ENCODE measurements at places on chromosomes 4 and X.
A peak's percentile ranks its signal among the peaks of the same experiment; 100 is the strongest.

GRCh38 chr4:76931087-76931486 is 18.5 kb upstream of the SEPTIN11 start:
- no peak for DNase-seq

DNA sequence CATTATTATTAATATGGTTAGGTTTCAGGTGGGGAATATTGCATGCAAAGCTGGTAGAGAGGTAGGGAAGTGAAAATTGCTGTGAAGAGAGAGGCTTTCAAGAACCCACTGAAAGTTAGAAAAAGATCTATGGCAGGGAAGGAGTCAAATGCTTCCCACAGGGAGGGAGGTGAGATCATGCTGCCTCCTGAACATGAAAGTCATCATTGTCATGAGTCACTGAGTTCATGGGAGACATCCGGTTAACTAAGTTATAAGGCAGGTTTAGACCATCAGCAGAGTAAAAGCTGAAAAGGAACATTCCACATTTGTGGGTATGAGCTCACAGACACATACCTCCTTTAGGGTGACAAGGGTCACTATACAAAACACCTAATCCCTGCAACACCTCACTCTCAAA is 16.2 kb downstream of the GATB start:
- no peak for DNase-seq

GRCh38 chrX:104310090-104310489 is 55.4 kb upstream of the ESX1 start:
- DNase-seq, result peak; percentile 31

GRCh38 chr4:76641351-76641750 is 206.3 kb downstream of the SHROOM3 start:
- DNase-seq, result no peak

DNA sequence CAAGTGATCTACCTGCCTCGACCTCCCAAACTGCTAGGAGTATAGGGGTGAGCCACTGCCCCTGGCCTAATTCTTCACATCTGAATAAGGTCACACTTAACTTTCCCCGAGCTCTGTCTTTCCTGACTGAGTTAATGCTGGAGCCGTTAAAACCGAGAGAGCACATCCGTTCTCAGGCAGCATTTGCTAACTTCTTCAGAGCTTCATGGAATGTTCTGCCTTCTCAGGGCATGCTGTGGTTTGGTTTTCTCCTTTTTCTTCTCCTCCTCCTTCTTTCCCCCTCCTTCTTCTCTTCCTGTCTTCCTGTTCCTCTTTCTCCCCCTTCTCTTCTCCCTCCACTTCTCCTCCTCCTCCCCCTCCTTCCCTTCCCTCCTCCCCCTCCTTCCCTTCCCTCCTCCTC is 119.9 kb downstream of the ASMT start:
- DNase-seq, result no peak

GRCh38 chrX:68146054-68146453 is 287.2 kb downstream of the OPHN1 start:
- DNase-seq, result peak; percentile 14

GRCh38 chr4:127484117-127484516 is 148.6 kb upstream of the INTU start:
- DNase-seq, result no peak
